ENCODE measurements at places on chromosomes 11 and 22. TPM values are rescaled to one million over a fixed set of nuclear protein-coding genes. Genes with fewer than 3 reads are reported as not detected.

DNA sequence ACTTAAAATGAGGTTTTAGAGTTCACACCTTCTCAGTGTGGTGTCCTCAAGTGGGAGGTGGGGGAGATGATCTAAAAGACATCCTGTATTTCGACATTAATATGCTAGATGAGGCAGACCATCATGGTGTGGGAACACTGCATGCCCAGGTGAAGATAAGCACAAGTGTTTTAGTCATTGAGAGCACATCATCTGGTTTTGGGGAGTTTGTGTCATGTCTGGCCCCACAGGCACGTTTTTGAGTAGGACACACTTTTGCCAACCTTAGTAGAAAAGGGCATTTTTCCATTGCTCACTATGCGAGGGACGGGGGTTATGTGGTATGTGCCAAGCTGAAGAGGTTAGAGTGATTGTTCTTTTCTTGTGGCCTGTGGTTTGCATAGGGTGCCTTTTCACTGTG, 189.3 kb downstream of the DBX1 start:
- DNase-seq = no peak
- H3K4me3 ChIP-seq = no peak overlapping the region

GRCh38 chr11:110174645-110175310, 81.6 kb downstream of the ZC3H12C start:
- no peak overlapping the region for H3K4me3 ChIP-seq
- DNase-seq = peak; percentile 60
- H3K4me1 ChIP-seq = peaks cover 27% of the 10 kb centered on the region
- no peaks in the 10 kb centered on the region for H3K36me3 ChIP-seq
- peak overlapping the region; percentile 95 for H3K27ac ChIP-seq

DNA sequence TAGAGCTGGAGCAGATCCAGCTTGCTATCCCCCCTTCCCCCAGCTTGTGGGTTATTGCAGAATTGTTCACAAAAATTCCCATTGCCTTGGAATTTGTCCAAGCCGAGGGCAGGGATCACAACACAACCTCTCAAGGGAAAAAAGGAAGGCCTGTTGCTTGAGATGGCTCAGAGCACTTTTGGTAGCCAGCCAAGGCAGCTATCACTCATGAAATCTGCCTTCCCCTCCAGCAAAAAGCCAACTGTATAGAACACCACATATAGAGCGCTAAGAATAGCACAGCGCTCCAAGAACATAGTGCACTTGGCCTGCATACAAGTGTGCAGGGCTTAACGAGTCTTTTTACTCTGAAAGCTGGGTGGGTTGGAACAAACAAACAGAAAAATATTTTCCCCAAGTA, 46.2 kb downstream of the FAM83F start:
- no peak overlapping the region for H3K4me3 ChIP-seq
- H3K4me1 ChIP-seq = peaks cover 38% of the 10 kb centered on the region
- H3K27ac ChIP-seq = peak overlapping the region; percentile 91

PANX3 gene
- not detected for total RNA-seq

OR2AG2 gene
- 0.92 TPM for total RNA-seq

HTR3B gene
- total RNA-seq = not detected

GRCh38 chr11:127609025-127609773, 608.6 kb upstream of the KIRREL3 start:
- DNase-seq = no peak
- no peaks in the 10 kb centered on the region for H3K36me3 ChIP-seq
- no peaks in the 10 kb centered on the region for H3K4me1 ChIP-seq
- no peaks in the 10 kb centered on the region for H3K27me3 ChIP-seq
- H3K27ac ChIP-seq = no peak overlapping the region

- DNase-seq = no peak
- no peaks in the 10 kb centered on the region for H3K4me1 ChIP-seq
- H3K4me3 ChIP-seq = peak overlapping the region; percentile 64
- peaks cover 31% of the 10 kb centered on the region for H3K36me3 ChIP-seq
- H3K27ac ChIP-seq = no peak overlapping the region
- H3K27me3 ChIP-seq = no peaks in the 10 kb centered on the region
Observed at GRCh38 chr11:47714554-47715081, 551 bp downstream of the AGBL2 start.

DNA sequence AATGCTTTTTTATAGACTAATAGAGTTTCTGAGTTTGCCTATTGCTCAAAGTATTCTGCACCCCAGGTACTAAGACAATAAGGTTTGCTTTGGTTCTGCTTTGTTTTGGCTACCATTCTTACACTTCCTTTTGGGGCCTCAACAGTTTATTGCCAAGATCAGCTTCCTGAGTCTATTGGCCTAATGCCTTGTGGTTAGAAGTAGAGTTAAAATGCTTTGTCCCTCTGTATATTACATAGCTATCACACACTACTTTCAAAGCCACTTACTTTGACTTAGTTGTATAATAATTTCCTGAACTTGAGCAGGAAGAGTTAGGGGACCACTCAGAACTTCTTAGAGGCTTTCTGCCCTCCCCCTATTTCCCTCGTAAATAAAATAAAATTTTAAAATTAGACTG, 96.5 kb downstream of the DLG2 start:
- no peaks in the 10 kb centered on the region for H3K4me1 ChIP-seq
- no peak for DNase-seq
- H3K27me3 ChIP-seq = no peaks in the 10 kb centered on the region
- no peaks in the 10 kb centered on the region for H3K36me3 ChIP-seq

GRCh38 chr11:16287630-16288280, 68.6 kb downstream of the SOX6 start:
- H3K36me3 ChIP-seq = no peaks in the 10 kb centered on the region
- no peak overlapping the region for H3K4me3 ChIP-seq
- H3K27me3 ChIP-seq = no peaks in the 10 kb centered on the region
- no peak overlapping the region for H3K27ac ChIP-seq
- no peak for DNase-seq

DNA sequence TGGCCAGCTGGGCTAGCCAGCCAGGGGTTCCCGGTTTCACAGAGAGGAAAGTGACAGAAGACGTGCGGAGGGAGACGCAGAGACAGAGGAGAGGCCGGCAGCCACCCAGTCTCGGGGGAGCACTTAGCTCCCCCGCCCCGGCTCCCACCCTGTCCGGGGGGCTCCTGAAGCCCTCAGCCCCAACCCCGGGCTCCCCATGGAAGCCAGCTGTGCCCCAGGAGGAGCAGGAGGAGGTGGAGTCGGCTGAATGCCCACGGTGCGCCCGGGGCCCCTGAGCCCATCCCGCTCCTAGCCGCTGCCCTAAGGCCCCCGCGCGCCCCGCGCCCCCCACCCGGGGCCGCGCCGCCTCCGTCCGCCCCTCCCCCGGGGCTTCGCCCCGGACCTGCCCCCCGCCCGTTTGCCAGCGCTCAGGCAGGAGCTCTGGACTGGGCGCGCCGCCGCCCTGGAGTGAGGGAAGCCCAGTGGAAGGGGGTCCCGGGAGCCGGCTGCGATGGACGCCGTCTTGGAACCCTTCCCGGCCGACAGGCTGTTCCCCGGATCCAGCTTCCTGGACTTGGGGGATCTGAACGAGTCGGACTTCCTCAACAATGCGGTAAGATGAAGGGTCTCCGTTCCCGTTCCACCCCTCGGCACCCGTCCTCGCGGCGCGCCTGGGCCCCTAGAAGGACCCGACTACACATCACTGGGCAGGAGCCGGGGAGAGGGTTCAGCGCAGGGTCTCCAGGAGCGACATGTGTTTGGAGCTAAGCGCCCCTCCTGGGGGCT, at the start of gene CREB3L1:
Gene CREB3L1, plus strand, starts transcription at position 41 of the 765 bp plus-strand sequence. Its CDS starts 450 bp downstream, at position 491.
- H3K4me3 ChIP-seq = peak within 1 kb of the TSS; percentile 10
- H3K27me3 ChIP-seq = no peaks in the 10 kb centered on the region
- no peaks in the 10 kb centered on the region for H3K36me3 ChIP-seq
- peaks cover 28% of the 10 kb centered on the region for H3K4me1 ChIP-seq
- H3K27ac ChIP-seq = peak within 1 kb of the TSS; percentile 77
- no peak for DNase-seq

- DNase-seq = no peak
- peaks cover 9% of the 10 kb centered on the region for H3K36me3 ChIP-seq
- H3K27me3 ChIP-seq = no peaks in the 10 kb centered on the region
- no peak overlapping the region for H3K4me3 ChIP-seq
- H3K4me1 ChIP-seq = no peaks in the 10 kb centered on the region
Observed at GRCh38 chr11:66226101-66226500, 42.3 kb upstream of the RAB1B start.

DNA sequence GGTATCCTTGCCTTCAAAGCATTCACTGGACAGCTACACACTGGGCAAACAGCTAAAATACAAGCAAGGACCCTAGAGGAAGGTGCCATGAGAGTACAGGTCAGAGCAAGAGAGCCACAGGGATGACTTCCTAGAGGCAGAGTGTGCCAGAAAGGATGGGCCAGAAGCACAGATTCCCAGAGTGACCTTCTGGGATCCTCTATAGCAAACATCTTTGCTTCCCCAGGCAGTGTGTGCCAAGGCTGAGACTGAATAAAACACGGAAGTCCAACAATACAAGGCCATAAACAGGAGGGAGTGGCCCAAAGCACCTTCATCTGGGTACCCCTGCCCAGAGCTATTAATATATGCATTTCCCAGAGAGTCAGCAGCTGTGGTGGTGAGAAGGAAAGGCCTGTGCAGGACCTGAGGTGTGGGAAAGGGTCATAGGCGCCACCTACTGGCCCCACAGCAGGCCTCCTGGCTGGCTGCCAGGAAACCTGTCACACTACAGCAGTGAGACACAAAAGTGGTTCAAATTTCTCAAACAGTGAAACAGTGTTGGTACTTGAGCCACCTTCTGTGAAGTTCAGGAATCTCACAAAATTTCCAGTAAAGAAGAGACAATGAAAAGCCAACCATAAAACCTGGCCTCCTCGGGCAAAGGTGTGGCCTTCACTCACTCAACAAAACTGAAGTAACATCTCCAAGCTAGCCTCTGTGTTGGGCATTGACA, 20.3 kb downstream of the CLPB start:
- no peaks in the 10 kb centered on the region for H3K36me3 ChIP-seq
- no peak overlapping the region for H3K4me3 ChIP-seq
- peak; percentile 95 for DNase-seq
- peak overlapping the region; percentile 83 for H3K27ac ChIP-seq
- H3K27me3 ChIP-seq = no peaks in the 10 kb centered on the region
- peaks cover 61% of the 10 kb centered on the region for H3K4me1 ChIP-seq

GRCh38 chr11:115390441-115390840, 113.8 kb downstream of the CADM1 start:
- H3K27me3 ChIP-seq = no peaks in the 10 kb centered on the region
- H3K4me3 ChIP-seq = no peak overlapping the region
- H3K4me1 ChIP-seq = no peaks in the 10 kb centered on the region
- no peak overlapping the region for H3K27ac ChIP-seq
- no peaks in the 10 kb centered on the region for H3K36me3 ChIP-seq
- DNase-seq = no peak

DNA sequence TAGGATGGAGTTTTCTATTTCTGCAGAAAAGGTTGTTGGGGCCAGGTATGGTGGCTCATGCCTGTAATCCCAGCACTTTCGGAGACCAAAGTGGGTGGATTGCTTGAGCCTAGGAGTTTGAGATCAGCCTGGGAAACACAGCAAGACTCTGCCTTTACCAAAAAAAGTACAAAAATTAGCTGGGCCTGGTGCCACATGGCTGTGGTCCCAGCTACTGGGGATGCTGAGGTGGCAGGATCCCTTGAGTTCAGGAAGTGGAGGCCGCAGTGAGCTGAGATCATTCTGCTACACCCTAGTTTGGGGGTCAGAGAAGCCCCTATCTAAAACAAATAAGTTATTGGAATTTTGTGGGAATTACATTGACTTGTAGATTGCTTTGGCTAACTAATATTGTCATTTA, 71.7 kb downstream of the FDX1 start:
- no peak for DNase-seq
- no peaks in the 10 kb centered on the region for H3K4me1 ChIP-seq
- no peak overlapping the region for H3K4me3 ChIP-seq
- no peak overlapping the region for H3K27ac ChIP-seq
- no peaks in the 10 kb centered on the region for H3K36me3 ChIP-seq

MUC6 gene
- not detected for total RNA-seq

DNA sequence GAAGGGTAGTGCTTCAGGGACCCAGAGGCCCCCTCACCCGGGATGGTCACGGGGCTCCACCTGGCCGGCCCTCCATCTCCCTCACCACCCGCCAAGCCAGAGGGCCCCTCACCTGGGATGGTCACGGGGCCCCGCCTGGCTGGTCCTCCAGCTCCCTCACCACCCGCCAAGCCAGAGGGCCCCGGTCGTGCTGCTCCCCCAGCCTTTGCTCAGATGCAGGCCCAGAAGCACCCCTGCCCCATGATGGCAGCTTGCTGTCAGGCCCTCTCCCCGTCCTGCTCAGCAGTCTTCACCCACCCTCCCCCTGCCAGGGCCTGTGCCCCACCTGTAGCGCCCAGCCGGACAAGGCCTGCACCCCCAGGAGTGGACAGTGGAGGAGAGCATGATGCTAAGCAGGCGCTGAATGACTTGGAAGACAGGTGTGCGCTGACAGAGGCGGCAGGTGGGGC, 7.3 kb downstream of the DENND6B start:
- DNase-seq = no peak
- H3K4me3 ChIP-seq = no peak overlapping the region
- no peaks in the 10 kb centered on the region for H3K27me3 ChIP-seq
- no peaks in the 10 kb centered on the region for H3K36me3 ChIP-seq

GRCh38 chr11:26017322-26017860, 314.5 kb upstream of the ANO3 start:
- H3K4me1 ChIP-seq = no peaks in the 10 kb centered on the region
- H3K36me3 ChIP-seq = no peaks in the 10 kb centered on the region
- H3K4me3 ChIP-seq = no peak overlapping the region
- H3K27ac ChIP-seq = no peak overlapping the region

DNA sequence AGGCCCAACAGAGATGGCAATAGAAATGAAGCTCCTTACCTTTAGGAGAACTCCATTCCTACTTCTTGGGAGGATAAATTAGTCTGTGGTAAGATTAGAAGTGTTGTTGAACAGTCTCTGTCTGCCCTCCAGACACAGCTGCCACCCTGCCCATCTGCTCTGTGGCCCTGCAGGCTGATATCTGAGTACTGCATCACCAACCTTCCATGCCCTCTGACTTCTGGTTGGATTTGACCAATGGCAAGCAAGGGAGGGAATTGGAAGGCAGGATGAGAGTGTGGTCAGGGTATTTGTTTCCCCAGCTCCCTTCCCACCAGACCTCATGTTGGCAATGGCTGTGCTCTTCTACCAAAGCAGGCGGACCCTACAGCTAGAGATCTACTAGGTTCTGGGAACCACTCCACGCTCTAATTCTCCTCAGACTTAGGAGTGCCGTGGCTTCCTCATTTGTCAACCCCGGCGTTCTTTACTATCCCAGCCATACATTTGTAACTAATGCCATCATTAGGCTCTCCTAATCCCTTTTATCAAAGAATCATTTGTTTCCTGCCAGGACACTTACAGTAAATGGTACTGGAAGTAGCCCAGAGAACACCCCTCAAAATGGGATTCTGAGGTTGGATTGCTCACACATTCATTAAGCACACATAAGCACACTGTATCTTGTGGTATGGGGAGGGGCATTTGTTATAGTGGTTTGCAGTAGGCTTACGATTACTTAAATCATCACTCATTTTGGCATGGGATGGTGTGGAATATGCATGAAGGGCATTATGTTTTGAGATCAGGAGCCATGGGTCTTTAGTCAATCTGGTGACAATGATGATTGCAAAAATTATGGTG, 35.4 kb upstream of the CD44 start:
- H3K4me1 ChIP-seq = peaks cover 22% of the 10 kb centered on the region
- no peaks in the 10 kb centered on the region for H3K36me3 ChIP-seq
- H3K27me3 ChIP-seq = no peaks in the 10 kb centered on the region
- H3K27ac ChIP-seq = no peak overlapping the region
- H3K4me3 ChIP-seq = no peak overlapping the region

ZMAT5 gene
- total RNA-seq = 16.2 TPM

POTEH gene
- not detected for total RNA-seq

GRCh38 chr11:60363542-60364470, 14.5 kb upstream of the MS4A7 start:
- DNase-seq = peak; percentile 34
- no peaks in the 10 kb centered on the region for H3K36me3 ChIP-seq
- H3K4me1 ChIP-seq = no peaks in the 10 kb centered on the region
- H3K27me3 ChIP-seq = no peaks in the 10 kb centered on the region
- no peak overlapping the region for H3K4me3 ChIP-seq

All from thyroid gland (tissue), 4 donors.